ENCODE measurements at places on chromosomes 1 and 21.

DNA sequence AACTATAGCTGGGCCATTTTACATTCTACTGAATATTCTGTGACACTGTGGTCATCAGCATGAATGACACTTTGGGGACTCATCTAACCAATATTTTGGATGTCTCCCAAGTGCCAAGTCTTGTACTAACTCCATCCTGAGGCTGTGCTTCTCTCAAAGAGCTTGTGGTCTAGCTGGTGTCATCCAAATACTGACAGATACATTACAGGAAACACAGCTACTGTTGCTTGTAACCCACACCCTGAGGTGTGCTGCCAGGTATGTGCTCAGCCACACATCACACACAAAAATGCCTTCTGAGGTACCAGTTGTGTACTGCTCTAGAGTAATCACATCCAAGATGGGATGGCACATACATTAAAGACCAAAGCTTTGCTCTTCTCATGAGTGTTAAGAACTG is 81.6 kb downstream of the ST6GALNAC5 start:
- no peak for DNase-seq

- DNase-seq, result no peak
Measured at GRCh38 chr1:45035631-45036301, 23.7 kb downstream of the UROD start.

DNA sequence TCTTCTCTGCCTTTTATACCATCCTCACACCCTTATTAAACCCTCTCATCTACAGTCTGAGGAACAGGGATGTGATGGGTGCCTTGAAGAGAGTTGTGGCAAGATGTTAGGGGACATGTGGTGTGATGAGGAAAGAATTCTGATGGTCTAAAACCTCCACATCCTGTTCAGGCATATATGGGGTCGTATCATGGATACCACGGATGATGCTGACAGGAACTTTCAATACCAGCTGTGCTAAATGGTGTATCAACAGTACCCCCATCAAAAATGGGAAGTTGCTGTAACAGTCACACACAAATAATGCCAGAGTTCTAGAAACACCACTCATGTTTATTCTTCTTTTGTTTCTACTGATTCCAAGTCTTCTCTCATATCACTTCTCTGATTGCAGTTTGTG is 12.9 kb downstream of the OR2T6 start:
- no peak for DNase-seq

DNA sequence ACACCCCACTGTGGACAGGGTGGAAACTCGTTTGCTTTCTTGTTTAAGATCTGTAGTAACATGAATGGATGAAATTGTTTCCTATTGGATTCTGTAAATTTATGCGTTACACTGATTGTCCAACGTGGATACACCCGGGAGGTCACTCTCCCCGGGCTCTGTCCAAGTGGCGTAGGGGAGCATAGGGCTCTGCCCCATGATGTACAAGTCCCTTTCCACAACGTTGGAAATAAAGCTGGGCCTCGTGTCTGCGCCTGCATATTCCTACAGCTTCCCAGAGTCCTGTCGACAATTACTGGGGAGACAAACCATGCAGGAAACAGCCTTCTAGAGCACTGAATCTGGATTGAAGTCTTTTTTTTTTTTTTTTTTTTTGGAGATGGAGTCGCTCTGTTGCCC is 1.4 kb downstream of the RCC1 start:
- no peak for DNase-seq

- no peak for DNase-seq
Measured at GRCh38 chr1:53473463-53473862, 14.3 kb downstream of the DMRTB1 start.

- peak; percentile 52 for DNase-seq
Measured at GRCh38 chr21:35940074-35940927, 120.0 kb downstream of the SETD4 start.

- DNase-seq, result no peak
Measured at GRCh38 chr1:9179463-9180110, 50.7 kb upstream of the GPR157 start.

DNA sequence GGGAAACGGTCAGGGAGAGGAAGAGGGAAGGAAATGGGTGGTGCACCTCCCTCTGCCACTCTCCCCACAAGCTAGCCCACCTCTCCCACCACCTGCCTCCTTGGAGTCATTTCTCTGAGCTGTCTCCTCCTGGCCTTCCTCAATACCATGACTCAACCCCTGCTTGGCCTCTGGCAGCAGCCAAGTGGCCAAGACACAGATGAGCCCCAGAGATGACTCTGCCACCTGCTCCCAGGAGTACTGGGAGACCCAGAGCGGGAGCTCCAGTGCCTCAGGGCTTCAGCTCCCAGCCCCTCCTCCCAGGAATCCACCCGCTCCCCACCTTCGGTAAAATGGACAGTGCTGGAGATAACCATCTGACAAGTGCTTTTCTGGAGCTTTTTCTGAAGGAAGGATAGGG is 2.6 kb downstream of the S100A16 start:
- DNase-seq, result no peak

- DNase-seq, result no peak
Measured at GRCh38 chr1:192463661-192464060, 111.9 kb upstream of the RGS1 start.

DNA sequence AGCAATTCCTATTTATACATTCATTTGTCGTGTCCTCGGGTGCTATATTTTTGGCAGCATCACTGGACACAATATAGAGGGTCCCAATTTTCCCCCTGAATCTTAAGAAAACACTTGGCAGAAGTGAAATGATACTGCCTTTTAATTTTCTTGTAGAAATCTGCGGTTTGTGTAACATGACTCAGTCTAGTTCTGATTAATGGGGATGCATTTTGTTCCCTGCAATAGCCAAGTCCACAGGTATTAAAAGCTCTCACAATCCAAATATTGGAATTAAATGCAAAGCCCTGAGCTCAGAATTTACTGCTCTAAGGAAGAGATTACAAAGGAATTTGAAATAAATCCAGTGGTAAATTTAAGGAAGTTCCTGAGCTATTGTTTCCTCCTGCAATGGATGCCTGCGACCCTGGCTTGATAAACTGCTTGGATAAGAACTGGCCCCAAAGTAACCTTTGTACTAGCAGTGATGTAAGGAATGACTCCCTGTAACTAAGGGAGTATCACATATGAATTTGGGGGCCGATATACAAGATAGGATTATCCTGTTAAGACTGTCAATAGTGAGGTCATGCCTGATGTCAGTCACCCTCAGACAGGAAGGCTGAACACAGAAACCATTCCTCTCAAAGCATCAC is 349.7 kb upstream of the C1orf87 start:
- DNase-seq, result no peak

GRCh38 chr1:31108861-31109260 is 43.3 kb upstream of the PUM1 start:
- DNase-seq, result no peak
